ENCODE measurements at places on chromosomes 7 and 10.

GRCh38 chr10:65701168-65701776 lies 1224.6 kb upstream of the LRRTM3 start:
- no peak for DNase-seq

DNA sequence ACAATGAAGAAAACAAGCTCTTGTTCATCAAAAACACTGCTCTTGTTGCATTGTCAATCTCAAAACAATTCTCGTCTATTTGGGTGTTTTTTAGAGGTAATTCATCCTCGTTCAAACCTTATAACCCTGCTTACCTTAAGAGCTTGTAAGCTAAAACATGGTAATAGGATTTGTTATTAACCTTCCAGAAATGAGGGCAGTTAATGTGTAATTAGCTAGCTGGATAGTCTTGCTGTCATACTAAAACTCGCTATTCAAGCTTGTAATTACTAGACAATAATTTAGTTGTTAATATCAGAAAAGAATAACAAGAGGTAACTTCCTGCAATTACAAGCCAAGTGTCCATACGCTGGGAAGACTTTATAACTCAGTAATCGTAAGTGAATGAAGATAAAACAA lies 101.6 kb downstream of the UBE2H start:
- DNase-seq = no peak

DNA sequence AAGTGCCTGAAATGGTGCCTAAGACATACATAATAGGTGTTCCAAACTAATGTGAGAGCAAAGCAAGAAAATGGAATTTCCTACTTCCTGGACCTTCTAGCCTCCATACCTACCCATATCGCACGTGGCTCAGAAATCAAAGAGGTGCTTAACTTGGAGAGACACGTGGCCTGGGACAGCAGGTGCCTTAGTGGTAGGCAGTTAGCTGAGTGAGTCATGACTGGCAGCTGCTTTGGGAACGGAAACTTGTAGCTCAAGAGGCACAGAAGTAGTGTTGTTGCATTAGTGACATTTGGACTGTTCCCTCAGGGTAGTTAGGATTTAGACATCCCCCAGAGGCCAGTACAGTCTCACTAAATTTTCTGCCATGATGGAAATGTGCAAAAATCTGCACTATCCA lies 12.0 kb upstream of the BMPER start:
- DNase-seq = no peak

DNA sequence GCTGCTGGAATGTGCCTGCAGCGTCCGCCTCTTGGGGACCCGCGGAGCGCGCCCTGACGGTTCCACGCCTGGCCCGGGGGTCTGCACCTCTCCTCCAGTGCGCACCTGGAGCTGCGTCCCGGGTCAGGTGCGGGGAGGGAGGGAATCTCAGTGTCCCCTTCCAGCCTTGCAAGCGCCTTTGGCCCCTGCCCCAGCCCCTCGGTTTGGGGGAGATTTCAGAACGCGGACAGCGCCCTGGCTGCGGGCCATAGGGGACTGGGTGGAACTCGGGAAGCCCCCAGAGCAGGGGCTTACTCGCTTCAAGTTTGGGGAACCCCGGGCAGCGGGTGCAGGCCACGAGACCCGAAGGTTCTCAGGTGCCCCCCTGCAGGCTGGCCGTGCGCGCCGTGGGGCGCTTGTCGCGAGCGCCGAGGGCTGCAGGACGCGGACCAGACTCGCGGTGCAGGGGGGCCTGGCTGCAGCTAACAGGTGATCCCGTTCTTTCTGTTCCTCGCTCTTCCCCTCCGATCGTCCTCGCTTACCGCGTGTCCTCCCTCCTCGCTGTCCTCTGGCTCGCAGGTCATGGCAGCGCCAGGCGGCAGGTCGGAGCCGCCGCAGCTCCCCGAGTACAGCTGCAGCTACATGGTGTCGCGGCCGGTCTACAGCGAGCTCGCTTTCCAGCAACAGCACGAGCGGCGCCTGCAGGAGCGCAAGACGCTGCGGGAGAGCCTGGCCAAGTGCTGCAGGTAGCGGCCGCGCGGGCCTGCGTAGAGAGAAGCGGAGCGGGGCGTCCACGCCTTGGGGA lies 645 bp downstream of the SLC26A4 start:
- DNase-seq = peak; percentile 65

DNA sequence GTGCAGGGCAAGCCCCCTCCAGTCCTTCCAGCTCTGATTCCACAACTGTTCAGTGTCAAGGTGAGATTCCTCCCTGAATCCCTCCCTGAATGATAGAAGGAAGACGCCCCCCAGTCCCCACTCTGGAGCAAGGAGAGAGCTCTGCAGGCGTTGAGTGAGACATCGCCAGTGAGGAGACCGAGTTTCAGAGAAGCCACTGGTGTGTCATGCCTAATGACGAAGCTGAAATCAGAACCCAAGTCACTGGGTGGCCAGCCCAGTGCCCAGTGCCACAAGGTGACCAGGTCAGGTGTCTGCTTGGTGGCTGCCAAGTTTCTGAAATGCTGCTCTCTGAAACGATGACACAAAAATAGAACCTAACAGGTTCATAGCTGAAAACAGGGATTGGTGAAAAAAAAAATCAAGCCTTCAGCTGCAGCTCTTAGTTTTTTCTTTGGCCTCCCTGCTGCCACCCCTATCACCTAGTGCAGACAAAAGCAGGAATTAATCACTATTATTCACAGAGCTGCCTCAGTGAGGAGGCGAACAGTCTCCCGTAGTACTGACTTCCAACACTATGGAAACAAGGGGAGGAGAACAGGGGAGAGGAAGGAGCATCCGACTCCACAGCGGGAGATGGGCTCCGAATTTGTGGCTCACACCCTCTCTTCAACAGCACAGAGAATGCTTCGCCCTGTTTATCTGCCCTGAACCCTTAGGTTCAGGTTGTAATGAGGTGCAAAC lies 153.5 kb downstream of the ARHGAP12 start:
- no peak for DNase-seq

DNA sequence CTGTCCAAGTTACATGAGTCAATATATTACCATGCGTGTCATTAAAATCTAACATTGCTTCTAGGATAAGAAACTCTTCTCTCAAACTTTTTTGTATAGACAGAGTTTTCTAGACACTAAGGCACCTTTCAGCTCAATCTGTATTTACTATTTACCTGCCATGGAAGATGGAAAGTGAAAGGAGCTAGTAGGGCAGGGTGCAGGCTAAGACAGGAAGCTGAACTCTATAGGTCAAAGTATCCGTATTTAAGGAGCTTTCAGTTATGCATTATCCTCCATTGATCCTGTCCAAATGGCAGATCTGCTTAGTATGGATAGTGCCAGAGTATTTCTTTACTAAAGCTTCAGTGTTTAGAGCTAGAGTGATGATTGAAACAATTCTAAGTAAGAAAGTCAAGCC lies 612.8 kb downstream of the IPMK start:
- no peak for DNase-seq

DNA sequence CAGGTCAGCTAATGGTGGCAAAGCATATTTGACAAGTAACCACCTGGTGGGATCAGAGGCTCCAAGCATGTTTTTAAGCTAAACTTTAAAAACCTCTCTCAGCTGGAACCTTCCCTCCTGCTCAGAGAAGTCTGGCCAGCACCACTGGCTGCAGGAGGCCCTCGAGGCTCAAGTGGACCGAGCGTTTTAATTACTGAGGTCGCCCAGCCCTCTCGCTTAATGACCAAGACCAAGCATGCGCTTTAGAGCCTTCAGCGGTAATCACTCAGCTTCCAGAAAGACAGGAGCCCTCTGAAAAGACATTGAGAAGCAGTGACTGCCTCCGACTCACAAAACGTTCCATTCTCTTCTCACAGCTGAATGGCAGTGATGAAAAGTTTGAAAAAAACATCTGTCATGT lies 383.4 kb upstream of the ADARB2 start:
- DNase-seq = no peak

DNA sequence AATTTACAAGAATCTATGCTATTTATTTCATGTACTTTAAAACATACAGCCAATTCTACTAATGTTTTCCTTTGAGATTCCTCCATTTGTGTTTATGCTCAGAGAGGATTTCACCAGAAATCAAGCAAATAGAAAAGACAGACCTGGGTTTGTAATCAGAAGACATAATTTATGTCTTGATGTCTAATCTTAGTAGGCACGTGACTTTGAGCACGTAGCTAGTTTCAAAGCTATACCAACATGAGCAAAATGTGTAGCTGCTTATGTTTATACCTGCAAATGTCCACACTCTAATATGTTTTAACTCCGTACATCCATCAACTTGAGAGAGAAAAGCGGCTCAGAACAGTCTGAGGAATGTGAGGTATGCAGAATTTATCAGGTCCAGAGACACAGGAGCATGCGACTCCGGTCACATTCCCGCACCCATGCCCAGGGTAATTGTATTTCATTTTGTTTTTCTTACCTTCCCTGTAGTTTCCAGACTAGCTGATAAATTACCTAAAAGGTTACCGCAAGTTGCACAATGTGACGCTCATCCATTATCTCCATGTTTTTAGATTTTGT lies 40.0 kb downstream of the SVOPL start:
- no peak for DNase-seq

- DNase-seq = no peak
Observed at GRCh38 chr10:28558186-28558585, 25.3 kb downstream of the WAC start.

GRCh38 chr7:122546496-122546895 lies 152.4 kb downstream of the RNF133 start:
- DNase-seq = no peak

DNA sequence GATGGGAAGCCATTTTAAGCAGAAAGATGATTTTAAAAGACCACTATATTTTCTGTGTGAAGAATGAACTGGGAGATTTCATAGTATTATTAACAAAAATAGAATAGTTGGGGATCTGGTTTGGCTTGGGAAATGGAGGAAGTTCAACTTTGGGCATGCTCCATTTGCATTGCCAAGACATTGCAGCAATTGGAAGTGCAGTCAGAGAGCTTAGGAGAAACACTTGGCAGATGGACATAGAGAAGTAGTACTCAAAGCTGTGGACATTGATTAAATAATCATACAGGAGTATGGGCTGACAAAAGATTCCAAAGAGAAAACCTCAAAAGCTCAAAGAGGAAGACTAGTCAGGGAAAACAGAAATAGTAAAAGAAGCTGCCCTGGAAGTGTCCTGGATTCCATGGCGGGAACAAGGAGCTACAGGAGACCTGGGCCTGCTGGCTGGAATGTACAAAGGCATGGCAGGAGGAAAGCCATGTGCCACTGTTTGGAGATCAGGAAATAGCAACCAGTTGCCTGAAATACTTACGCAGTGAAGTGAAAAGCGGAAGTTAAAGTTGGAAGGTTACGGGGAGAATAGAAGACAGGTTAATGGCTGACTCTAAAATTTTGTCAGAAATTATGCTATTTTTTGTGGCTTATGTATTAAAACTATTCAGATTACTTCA lies 93.6 kb upstream of the MXI1 start:
- DNase-seq = no peak

GRCh38 chr10:28514648-28515047 lies 18.3 kb upstream of the WAC start:
- no peak for DNase-seq

- no peak for DNase-seq
Observed at GRCh38 chr7:129110258-129110981, 34.1 kb upstream of the TSPAN33 start.

DNA sequence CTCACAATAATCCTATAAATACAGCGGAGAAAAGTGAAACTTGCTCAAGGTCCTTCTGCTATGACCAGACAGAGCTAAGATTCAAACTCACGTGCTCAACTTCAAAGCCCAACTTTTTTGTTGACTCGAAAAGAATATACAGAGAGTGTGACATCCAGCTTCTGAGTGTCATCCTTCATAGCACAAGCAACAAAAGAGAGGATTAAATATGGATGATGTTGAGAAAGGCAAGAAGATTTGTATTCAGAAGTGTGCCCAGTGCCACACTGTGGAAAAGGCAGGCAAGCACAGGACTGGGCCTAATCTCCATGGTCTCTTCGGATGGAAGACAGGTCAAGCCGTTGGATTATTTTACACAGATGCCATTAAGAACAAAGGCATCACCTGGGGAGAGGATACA lies 2.1 kb upstream of the FAM3C start:
- DNase-seq = no peak

DNA sequence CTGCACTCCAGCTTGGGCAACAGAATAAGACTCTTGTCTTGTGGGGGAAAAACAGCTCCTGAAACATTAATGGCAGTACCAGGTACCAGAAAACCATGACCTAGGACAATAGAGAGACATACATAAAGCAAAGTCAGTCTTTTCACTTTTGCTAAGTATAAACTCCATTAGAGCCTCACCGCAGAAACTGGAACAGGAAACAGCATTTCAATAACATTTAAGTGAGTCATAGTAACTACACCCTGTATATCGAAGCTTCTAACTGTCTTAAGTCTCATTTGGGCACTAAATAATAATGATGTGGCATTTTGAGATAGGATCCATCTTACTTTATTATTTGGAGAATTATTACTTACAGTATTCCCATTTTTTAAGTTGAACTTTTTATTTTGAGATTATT lies 517.8 kb upstream of the CELF2 start:
- no peak for DNase-seq

GRCh38 chr10:43596546-43596945 lies 9.7 kb upstream of the ZNF485 start:
- DNase-seq = no peak

- no peak for DNase-seq
Observed at GRCh38 chr7:147711447-147711846, 879.1 kb upstream of the C7orf33 start.

DNA sequence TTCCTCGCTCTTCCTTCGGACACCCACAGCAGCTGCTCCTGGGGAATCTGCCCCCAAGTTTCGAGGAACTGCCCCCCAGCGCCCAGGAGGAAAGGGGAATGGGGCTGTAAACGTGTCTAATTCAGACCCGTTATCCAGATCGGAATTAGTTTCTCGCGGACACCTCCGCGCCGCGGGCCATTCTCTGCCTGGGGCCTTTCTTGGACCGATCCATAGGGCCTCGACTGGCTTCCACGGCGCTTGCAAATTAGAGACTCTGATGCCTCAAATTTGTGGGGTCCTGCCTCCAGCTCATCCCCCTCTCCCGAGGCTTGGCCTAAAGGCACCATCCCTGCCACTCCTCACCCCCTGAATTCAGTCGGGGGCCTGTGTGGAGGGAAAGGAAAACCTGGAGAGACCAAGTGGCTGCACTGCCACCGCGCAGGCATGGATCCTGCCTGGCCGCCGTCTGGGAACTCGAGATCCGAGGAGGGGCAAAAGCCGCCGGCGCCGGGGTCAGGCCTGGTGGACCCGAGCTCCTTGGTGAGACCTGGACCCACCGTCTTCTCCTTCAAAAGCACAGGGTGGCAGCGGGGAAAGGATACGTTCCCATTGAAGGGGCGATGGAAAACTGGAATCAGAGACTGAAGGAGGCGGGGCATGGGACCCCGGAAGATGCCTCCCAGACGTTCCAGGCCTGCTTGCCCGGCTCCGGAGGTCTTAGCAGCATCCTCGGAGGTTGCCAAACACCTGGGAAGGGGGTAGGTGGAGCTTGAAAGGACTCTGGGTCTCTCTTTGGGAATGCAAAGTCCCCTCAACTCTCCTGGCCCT lies 13.7 kb downstream of the LBX1 start:
- DNase-seq = no peak

GRCh38 chr10:2658780-2659179 lies 408.6 kb upstream of the PFKP start:
- no peak for DNase-seq

GRCh38 chr7:131203291-131203976 lies 124.2 kb upstream of the MKLN1 start:
- no peak for DNase-seq
